Cardiac septum (tissue), 1 donor: ENCODE measurements at places on chromosomes 7 and 10.
A peak's percentile ranks its signal among the peaks of the same experiment; 100 is the strongest.

DNA sequence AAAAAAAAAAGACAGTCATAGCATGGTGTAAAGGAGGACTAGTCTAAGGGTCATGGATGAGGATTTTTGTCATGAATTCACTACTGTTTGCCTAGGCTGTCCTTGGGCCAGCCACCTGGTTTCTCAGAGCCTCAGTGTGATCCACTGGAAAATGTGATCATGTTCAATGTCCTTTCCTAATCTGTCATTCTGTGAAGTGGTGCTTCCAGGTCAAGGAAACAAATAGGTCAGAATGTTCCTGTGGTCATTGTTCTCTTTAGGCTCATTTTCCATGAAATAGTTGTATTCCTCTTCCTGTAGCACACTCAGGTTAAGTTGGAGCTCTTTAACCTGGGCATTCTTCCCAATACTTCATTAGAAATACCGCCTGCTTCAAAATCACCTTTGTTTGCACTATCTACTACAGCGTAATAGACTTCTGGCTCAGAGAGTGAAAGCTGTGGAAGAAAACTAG lies 16.5 kb downstream of the CD36 start:
- DNase-seq, result no peak

DNA sequence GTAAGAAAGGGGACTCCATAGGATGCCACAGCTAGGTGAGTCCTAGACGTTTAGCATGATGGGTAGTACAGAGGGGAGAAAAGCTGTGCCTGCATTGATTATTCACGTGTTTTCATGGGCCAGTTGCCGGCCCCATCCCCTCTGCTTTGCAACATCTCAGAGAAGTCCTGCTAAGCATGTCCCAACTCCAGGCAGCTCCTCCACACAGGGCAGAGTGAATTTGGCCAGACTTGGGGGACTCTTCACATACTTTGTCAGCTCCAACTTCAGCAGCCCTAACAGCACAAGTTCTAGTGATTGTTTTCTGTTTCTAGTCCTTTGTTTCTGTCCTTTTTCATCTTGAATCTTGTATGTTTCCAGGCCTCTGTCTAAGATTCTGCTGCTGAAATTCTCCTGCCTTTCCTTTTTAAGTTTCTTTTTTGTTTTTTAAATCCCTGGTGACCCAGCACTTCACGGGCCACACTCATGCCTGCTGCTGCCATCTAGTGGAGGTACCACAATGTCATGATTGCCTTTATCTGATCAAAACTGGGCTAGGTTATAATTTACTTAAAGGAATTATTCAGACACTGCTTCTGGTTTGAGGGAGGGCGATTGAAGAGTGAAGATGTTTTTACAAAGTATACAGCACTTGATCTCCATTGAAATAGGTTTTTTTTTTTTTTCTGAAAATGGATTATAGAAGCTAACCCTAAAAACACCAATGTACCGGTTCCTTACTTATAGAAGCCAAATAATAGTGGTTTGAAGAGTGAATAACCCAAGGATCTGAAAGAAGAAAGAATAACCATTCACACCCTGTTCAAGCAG lies 276.9 kb downstream of the CSTF2T start:
- DNase-seq, result no peak

DNA sequence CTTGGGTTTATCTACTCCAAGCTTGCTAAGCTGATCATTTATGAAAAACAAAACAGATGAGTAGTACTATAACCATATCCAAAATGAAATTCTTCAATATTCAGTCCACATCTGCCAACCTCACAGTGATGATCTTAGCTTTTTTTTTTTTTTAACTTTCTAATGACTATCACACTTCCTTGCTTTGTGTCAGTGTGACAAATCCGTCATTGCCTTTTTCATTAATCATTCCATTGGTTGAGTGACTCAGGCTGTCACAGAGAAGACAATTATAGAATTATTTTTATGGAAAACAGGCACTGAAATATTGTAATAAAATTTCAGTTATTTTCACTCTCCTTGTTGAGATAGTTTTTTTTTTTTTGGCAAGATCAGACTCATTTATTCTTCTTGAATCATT lies 70.7 kb downstream of the CPVL start:
- no peak for DNase-seq

- no peak for DNase-seq
Measured at GRCh38 chr10:16182688-16183087, 254.1 kb upstream of the PTER start.

DNA sequence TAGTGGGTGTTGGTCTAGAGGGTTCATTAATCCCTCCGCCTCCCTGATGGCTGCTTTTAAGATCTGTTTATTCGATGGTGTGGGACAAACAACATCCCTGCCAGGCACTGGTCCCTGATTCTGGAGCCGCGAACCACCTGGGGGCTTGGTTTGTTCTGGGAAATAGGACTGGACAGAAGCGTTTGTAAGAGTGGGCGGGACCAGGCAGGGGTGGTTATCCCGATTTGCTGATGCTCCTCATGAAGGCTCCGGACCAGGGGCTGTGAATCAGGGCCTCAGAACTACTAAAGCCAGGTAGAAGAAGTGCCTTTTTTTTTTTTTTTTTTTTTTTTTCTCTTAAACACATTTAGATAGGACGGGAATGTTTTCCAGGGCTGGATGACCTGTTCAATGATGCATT lies 273.4 kb downstream of the WDR37 start:
- DNase-seq, result peak; percentile 47

- DNase-seq, result no peak
Measured at GRCh38 chr7:70540641-70541040, 591.3 kb upstream of the GALNT17 start.

GRCh38 chr10:50224330-50224952 lies 26.9 kb downstream of the ASAH2 start:
- no peak for DNase-seq

- DNase-seq, result no peak
Measured at GRCh38 chr7:47507522-47507921, 74.4 kb downstream of the TNS3 start.

GRCh38 chr10:32379318-32379949 lies 32.5 kb upstream of the EPC1 start:
- DNase-seq, result no peak

- no peak for DNase-seq
Measured at GRCh38 chr10:103696094-103696410, 159.3 kb downstream of the SH3PXD2A start.

GRCh38 chr10:23081891-23082290 lies 13.5 kb upstream of the MSRB2 start:
- DNase-seq, result no peak

DNA sequence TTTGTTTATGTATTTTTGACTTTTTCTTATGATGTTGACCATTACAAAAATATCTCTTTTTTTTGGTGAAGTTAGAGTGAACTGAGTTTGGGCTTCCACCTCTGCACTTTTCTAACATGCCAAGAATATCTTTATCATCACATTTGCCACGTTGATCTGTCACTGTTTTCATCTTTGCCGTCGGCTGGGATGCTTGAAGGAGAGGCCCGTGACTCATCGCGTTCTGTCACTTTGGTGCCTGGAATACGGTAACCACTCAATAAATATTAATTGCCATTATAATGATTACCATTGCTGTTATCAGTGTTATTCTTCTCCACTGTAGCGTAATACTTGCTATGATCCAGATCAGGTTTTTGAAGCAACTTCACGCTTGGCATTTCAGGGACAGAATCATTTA lies 350.8 kb upstream of the PFKP start:
- DNase-seq, result no peak

GRCh38 chr10:35822316-35822715 lies 180.2 kb upstream of the FZD8 start:
- DNase-seq, result peak; percentile 89

DNA sequence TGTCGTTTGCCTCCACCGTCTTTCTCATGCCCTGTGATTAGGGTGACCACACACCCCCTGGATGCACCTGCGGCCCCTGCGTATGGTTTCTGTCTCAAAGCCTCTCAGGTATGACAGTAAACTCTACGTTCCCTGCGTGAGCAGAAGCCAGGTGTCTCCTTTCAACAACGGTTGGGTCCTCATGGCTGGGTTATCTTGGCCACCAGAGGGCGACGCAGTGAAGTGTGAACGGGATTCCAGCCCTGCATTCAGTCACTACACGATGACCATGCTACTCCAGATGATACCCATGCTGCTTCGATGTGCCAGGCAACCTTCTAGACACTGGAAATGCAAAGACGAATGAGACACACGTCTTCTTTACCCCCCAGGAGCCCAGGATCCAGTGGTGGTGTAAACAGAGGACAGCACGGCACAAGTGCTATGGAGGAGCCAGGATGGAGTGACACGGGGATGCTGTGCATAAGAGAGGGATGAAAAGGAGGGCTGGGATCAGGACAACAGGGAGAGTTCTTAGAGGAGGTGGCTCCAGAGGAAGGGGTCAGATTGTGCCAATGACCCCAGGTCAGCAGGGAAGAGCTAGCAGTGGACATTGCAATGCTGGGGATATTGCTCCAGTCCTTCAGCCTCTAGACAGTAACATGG lies 228.1 kb upstream of the PFKP start:
- DNase-seq, result no peak

DNA sequence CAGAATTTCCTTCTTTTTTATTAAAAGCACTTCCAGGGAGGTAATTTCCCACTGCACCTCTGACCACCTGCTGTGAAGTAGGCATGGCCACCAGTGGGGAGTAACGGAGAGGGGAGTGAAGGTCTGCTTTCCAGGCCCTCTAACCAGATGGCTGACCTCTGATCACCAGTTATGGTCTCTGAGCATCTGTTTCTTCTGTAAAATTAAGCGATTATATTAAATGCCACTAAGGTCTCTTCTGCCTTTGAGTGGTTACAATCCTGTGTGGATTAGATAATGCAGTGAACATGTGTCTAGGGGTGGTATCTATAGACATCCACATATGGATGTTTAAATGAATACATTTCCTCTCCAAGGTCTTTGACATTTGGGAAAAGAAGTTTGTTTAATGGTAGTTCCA lies 199.6 kb downstream of the HERPUD2 start:
- DNase-seq, result no peak

DNA sequence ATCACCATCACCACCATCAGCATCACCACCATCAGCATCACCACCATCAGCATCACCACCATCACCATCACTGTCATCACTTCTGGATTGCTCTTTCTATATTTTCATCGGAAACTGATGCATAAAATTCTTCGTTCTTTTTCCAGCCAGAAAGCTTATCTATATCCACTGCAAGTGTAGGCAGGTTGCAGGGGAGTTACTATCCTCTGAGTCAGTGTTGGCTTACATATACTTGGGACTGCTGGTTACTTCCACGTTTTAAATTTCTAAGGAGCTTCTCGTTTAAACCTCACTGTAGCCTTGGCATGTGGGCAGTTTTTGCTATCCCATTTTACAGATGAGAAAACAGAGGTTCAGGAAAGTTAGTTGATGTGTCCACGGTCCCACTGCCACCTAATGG lies 66.1 kb downstream of the FOXL3 start:
- DNase-seq, result no peak

DNA sequence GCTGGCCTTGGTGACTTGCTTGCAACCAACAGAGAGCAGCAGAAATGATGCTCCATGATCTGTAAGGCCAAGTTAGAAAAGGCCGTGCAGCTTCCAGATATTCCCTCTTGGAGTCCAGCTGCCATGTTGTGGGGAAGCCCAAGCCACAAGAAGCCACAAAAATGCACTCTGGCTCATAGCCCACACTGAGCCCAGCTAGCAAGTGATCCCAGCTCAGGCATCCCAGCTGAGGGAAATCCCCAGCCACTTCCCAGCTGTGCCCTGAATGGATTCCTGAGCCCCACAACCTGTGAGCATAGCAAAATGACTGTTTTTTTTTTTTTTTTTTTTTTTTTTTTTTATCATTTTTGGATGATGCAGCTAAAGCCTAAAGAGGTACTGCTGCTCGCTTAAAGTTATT lies 11.1 kb upstream of the SDK1 start:
- no peak for DNase-seq

- no peak for DNase-seq
Measured at GRCh38 chr7:42740408-42740807, 171.5 kb downstream of the C7orf25 start.

- no peak for DNase-seq
Measured at GRCh38 chr10:5216801-5217200, 20.2 kb downstream of the AKR1C4 start.

- no peak for DNase-seq
Measured at GRCh38 chr7:12025246-12025645, 185.8 kb upstream of the TMEM106B start.

GRCh38 chr7:70590126-70590854 lies 541.7 kb upstream of the GALNT17 start:
- no peak for DNase-seq

DNA sequence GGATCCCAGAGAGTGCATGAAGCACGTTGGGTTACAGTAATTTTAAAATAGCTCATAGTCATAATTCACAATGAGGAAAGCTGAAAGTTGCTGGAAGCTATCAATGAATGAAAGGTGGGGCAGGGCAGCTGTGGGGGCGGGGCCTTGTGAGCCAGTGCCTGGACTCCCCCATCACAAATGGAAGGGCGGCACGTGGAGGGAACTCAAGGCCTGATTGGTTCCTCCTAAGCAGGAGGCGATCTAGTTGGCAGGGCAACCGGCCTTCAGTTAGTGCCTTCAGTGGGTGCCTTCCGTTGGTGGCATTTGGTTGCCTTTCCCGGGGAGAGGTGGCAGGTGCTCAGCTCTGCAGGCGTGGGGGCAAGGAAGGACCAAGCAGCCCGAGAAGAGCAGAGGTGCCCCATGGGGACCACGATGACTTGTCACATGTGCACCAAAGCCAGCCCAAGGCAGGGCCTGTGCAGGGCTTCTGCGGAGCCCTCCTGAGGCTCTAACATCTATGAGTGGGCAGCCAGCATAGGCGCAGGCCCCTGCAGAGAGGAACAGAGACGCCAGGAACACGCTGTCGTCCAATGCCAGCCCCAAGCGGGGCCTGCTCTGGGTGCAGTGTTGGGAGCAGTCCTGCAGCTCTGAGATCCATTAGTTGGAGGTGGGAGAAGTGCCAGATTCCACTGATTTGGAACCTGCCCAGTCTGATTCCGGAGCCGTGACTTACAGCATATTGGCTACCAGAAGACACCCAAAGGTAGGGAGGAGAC lies 59.8 kb upstream of the PDSS1 start:
- DNase-seq, result no peak

DNA sequence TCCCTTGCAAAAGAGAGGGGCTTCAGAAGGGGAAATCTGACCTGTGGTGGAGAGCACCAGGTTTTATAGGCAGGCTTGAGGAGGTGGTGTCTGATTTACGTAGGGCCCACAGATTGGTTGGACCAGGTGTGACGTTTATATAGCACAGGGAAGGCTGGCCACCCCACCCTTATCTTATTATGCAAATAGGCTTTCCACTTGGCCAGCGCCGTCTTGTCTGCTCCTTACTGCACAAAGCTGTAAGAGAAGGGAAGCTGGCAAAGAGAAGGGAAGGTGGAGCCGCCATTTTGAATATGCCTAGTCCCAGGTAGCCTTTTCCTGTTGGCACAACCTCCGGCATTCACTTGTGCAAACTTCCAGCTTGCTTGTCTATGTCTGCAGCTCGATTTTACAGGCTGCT lies 221.4 kb downstream of the GATA3 start:
- DNase-seq, result no peak
